ENCODE measurements at places on chromosomes 16 and 17. TPM values are rescaled to one million over a fixed set of nuclear protein-coding genes. Genes with fewer than 3 reads are reported as not detected.

GRCh38 chr17:33980193-33980592 is 274.9 kb upstream of the CCL2 start:
- DNase-seq = no peak

- DNase-seq = peak; percentile 6
Measured at GRCh38 chr17:9755083-9755482, 36.3 kb downstream of the DHRS7C start.

DNA sequence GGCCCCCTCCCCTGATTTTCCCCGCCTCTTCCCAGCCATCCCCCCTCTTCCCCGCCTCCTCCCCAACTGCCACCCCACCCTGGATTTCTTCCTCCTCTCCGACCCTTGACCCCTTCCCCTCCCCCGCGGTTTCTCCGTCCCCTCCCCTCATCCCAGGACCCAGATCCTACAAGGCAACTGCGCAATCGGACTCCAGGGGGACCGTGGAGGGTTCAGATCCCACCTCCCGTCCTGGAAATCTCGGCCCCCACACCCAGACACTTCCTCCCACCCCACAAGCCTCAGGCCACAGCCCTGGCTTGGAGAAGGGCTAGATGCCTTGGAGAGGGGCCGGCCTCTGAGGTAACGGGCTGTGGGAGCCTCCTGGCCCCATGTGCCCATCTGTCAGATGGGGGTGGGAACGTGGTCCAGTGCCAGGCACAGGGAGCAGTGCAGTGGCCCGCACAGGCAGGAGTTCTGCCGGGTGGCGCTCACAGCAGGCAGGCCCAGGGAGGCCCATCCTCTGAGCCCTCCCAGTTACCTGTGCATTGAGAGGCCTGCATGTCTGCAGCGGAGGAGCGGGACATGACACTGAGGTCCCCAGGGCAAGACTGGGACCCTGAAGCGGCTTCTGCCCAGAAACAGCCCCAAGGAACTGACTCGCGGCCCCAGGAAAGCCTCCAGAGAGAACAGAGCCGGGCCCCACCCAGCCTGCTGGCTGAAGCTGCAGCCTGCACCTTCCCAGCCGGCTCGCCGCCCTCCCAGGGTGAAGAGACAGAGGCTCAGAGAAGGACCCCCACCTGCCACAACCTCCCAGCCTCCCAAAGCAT is 16.7 kb downstream of the ZNF423 start:
- no peak for DNase-seq

DNA sequence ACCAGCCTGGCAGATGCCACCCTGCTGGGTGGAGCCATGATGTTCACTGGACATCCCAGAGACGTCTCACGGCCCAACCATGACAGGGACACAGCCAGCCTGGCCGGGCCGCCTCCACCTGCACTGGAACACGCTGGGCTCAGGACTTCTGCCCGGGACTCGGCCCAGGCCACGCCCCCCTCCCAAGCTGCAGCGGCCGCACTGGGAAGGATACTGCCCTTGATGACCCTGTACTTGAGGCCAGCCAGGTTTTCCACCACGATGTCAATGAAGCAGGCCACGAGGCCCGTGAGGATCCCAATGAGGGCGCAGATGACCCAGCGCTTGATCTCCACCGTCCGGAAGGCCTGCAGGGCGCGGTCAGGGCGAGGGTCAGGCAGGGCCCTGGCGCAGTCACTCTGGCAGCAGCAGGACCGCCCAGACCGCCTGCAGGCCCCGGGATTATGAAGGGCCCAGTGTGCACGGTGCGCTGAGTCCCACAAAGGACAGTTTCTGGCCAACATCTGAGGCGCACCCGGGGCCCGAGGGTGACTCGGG is 14.2 kb downstream of the CLCN7 start:
- no peak for DNase-seq

DNA sequence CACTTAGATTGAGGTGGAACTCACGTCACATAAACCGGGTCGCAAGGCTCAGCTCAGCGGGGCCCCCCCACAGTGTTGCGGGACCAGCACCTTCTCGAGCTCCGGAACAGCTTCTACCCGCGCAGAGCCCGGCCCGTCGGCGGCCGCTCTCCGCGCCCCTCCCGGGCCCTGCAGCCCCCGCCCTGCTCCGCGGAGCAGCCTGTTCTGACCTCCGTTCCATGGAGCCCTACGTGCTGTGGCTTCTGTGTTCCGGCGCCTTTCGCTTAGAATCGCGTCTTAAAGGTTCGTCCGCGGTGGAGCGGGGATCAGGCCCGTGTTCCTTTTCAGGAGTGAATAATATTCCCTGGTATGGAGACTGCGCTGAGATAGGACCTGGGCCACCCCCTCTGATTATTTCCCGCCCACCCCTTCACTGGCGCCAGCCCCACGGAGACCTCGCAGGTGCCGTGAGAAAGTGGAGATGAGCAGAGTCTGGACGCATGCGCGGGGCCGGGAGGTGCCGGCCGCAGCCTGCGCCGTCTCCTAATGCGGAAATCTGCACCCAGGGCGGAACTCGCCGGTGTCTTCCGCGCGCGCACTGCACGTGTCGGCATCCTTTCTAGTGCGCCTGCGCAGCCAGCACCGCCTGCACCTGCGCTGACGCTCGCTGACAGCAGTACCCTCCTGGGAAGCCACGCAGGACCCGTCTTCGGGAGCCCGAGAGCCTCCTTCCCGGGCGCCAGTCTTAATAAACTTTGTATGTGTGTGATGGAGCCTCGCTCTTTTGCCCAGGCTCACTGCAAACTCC is 30.9 kb downstream of the ZNF778 start:
- DNase-seq = no peak

- DNase-seq = peak; percentile 89
Measured at GRCh38 chr16:66653581-66654350, 42.8 kb downstream of the CMTM4 start.

DNA sequence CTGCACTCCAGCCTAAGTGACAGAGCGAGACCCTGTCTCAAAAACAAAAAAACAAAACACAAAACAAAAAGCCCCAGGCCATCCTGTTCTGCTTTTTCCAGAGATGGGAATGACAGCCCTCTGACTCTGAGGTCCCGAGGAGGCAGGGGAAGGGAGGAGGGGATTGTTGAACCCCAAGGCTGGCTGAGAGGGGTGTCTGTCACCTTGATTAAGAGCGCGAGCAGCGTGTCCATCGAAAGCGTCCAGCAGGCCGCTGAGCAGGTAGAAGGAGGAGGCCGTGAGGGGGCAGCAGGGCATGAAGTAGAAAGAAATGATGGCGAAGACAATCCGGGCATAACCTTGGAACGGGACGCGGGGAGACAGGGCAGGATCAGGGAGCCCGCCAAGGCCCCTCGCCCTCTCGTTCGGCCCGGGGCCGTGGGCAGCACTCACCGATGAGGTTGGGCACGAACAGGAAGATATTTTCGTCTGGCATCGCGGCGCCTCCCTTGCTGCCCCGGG is 593 bp downstream of the CDIPT start:
- peak; percentile 25 for DNase-seq

Gene PABPN1L
- total RNA-seq = not detected

Gene VPS4A
- total RNA-seq = 27.3 TPM

Gene SLC6A2
- total RNA-seq = not detected

Gene ABCC11
- total RNA-seq = 0.05 TPM

Gene C17orf78
- total RNA-seq = not detected

Gene MYL11
- total RNA-seq = not detected

Gene SCNN1G
- 0.17 TPM for total RNA-seq
